CD4-positive, alpha-beta T cell (primary cell): ENCODE measurements at places on chromosomes 6 and 20. TPM values are rescaled to one million over a fixed set of nuclear protein-coding genes. Genes with fewer than 3 reads are reported as not detected.

DNA sequence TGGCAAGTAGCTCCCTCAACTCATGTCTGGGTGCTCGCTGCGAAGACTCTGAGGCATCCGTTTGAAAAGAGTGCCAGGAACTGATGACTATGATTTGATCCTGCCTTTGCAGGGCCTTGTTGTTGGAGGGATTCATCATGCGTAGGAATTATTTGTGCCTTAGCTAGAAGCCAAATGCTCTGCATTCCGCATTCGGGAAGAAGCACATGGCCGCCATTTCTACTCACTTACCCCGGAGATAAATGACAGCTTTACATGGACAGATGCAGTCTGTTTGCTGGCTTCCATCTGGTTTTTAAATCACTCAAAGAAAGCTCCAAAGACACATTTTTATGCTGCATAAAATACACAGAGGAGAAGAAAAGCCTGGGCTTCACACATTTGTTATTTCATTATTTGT, 363.3 kb upstream of the CDH4 start:
- no peak overlapping the region for H3K4me3 ChIP-seq
- H3K4me1 ChIP-seq, result no peaks in the 10 kb centered on the region
- H3K27ac ChIP-seq, result no peak overlapping the region
- peaks cover 3% of the 10 kb centered on the region for H3K27me3 ChIP-seq

DNA sequence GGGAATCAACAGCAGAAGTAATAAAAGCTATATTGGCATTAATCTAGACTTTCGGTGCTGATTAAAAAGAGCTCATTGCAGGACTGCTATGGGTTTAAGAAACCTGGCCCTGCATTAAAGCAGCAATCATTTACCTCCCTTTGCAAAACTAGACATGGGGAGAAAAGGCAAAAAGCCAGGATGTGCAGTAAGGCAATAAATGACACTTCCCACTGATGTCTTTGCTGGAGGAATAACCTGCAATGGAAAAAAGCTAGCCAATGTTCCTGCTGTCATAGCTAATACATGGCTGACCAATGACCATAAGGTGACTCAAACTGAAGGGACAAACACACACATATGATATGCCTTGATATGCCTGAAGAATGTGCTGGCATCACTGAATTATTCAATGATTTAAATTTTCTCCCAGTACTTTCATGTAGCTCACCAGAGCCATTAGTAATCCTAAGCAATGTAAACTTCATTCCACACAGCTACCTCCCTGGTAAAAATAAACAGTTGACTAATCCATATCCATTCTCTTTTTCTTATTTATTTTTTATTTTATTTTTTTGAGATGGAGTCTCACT, 8.7 kb downstream of the DNAAF9 start:
- no peak for DNase-seq
- H3K4me3 ChIP-seq, result no peak overlapping the region
- no peak overlapping the region for H3K27ac ChIP-seq
- H3K36me3 ChIP-seq, result no peaks in the 10 kb centered on the region
- no peaks in the 10 kb centered on the region for H3K27me3 ChIP-seq

DNA sequence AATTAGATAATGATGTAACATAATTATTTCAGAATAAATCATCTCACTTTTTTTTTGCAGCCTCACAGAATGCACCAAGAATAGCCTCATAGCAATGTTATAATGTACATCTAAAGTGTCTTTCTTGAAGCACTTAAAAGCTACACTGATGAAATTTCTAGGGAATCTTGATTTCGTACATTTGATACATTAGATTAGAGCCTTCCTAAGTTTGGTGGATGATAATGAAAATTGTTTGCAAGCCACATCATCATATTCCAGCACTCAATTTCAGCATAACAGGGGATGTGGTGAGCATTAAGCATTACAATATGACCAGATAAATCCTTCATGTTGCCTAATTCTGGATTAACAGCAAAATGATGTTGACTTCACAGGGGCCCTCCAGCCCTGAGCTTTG, 9.7 kb upstream of the METTL24 start:
- H3K36me3 ChIP-seq, result no peaks in the 10 kb centered on the region
- H3K27me3 ChIP-seq, result no peaks in the 10 kb centered on the region
- H3K27ac ChIP-seq, result no peak overlapping the region
- H3K4me3 ChIP-seq, result no peak overlapping the region

DNA sequence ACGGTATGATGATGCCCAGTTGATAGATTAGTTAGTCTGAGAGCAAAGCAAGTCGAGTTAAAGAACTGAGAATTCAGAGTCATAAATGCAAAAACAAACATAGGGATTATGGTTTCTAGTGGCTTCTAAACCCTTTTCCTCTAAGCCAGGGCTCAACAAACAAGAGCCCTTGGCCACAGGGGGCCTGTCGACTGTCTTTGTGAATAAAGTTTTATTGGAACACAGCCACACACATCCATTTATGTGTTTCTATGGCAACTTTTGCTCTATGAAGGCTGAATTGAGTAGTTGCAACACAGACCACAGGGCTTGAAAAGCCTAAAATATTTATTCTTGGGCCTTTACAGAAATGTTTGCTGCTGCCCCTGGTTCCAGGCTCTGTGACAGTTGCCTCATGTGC, 76.2 kb downstream of the SLC24A3 start:
- no peak for DNase-seq
- no peak overlapping the region for H3K27ac ChIP-seq
- no peaks in the 10 kb centered on the region for H3K4me1 ChIP-seq
- no peak overlapping the region for H3K4me3 ChIP-seq
- H3K27me3 ChIP-seq, result no peaks in the 10 kb centered on the region

ECT2L gene
- not detected for total RNA-seq
